ENCODE measurements at places on chromosomes 6 and 20.
A peak's percentile ranks its signal among the peaks of the same experiment; 100 is the strongest.

GRCh38 chr20:34350095-34350494 lies 13.0 kb upstream of the ITCH start:
- DNase-seq = no peak

- DNase-seq = no peak
Observed at GRCh38 chr20:35621560-35621946, 5.9 kb downstream of the SPAG4 start.

DNA sequence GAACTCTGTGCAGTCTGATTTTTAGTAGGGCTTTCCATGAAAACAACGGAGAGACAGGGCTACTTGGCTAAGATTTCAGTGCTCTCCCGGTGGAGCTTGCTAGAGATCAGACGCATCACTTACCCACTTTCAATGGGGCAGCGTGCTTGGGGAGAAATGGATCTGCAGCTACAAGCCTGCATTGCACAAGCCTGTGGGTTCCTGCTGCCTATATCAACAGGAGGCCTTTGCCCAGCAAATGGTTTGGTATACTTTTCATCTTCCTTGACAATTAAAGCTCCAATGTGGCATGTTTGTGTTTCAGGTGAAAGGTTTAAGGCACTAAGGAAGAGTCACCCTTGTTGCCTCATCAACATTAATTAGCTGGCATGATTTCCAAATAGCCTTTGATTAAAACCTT lies 136.0 kb upstream of the FOXQ1 start:
- no peak for DNase-seq

- DNase-seq = peak; percentile 37
Observed at GRCh38 chr6:41439524-41440418, 104.4 kb downstream of the NCR2 start.

GRCh38 chr6:9504191-9504590 lies 910.7 kb downstream of the TFAP2A start:
- no peak for DNase-seq

GRCh38 chr6:16909658-16910360 lies 148.5 kb upstream of the ATXN1 start:
- DNase-seq = no peak

DNA sequence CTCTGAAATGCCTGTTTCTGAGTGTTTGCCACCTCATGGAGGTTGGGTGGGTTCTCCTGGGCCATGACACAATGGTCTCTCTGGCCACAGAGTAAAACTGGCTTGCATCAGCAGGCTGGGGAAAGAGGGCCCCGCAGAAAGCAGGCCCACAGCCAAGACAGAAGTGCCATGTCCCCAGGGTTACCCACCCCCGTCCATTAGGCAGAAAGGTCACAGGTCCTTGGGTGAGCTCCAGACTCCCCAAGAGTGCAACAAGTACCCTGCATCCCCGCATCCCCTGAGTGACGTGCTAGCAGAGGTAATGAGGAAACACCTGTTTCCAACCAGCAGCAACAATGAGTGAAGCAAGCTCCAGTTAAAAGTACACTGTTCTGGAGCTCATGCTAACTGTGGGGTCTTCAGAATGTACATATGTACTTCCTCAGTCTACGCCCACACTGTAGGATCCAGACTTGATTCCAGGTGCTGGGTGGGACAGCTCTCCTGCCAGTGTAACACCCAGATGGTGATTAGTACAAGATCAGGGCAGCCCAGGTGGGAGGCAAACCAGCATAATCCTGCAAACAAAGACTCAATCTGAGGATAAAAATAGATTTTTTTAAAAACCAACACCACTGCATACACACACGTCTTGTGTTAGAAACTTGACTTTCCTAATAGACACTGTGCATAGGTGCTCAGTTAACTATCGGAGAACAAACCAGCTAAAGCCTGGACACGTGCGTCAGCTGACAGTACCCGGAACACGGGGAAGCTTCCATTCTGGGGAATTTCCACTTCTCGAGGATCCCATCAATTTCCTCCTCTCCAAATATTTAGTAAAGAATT lies 31.5 kb downstream of the RRBP1 start:
- DNase-seq = no peak

DNA sequence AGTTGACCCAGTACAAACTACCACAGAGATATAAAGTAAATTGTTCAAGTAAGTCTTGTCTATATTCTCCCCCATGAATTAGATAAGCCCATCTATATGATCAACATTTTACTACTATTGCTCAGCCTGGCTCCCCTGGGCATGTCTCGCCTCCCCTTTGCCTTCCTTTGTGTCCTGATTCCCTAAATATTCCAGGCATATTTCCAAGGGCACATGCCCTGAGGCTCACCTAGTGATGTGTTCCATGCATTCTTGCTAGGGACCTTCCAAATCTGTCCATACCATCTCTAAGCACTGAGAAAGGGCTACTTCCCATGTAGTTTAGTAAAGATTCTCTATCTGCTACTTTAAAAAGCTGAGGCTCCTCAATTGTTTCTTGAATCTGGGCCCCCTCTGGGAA lies 309.5 kb upstream of the PRND start:
- DNase-seq = no peak

GRCh38 chr6:87029711-87030314 lies 65.1 kb downstream of the CGA start:
- DNase-seq = peak; percentile 4

Measured in CD4-positive, alpha-beta T cell treated with Interleukin-12 subunit alpha and Interleukin-12 subunit beta, for 1 hour (primary cell).